ENCODE measurements at places on chromosomes 11 and 22.

DNA sequence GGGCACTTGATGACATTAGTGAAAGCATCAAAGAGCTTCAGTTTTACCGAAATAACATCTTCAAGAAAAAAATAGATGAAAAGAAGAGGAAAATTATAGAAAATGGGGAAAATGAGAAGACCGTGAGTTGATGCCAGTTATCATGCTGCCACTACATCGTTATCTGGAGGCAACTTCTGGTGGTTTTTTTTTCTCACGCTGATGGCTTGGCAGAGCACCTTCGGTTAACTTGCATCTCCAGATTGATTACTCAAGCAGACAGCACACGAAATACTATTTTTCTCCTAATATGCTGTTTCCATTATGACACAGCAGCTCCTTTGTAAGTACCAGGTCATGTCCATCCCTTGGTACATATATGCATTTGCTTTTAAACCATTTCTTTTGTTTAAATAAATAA, 10.6 kb downstream of the REXO2 start:
- no peak for DNase-seq

GRCh38 chr22:28792491-28793383, 7.6 kb downstream of the XBP1 start:
- DNase-seq = no peak

DNA sequence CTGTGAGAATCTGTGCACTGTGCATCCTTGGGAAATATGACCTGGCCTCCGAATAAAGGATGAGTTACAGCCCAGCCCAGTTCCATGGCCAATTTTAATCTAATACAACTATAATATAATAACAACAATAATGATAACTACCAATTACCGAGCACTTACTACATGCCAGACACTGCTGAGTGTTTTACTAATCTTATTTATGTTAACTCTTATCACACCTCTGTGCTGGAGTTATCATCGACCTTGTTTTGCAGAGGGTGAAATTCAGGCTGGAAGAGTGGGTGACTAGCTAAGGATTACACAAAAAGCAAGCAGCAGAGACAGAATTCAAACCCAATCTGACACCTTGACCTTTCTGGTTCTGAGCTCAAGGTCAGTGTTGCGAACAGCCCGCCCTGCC, 83.9 kb downstream of the GALNT18 start:
- DNase-seq = no peak

DNA sequence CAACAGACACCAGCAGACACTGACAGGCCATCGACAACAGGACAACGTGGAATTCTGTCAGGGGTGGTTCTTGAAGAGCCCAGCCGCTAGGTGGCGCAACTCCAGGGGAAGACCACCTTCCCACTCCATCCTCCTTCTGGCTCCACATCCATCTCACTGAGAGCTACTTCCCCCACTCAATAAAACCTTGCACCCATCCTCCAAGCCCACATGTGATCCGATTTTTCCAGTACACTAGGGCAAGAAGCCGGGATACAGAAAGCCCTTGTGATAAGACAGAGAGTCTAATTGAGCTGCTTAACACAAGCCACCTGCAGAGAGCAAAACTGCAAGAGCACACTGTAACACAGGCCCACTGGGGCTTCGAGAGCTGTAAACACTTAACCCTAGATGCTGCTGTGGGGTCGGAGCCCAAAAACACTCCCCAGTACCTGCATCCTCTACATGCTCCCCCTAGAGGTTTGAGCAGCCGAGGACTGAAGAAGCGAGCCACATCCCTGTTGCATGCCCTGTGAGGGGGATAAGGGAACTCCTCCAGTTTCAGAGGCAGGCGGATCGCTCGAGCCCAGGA, 11.5 kb upstream of the RAB39A start:
- DNase-seq = peak; percentile 72

- peak; percentile 42 for DNase-seq
These were observed 4.7 kb downstream of the MPEG1 start for GRCh38 chr11:59207988-59208451.

- no peak for DNase-seq
These were observed 72.2 kb downstream of the LARGE2 start for GRCh38 chr11:45994371-45995341.

DNA sequence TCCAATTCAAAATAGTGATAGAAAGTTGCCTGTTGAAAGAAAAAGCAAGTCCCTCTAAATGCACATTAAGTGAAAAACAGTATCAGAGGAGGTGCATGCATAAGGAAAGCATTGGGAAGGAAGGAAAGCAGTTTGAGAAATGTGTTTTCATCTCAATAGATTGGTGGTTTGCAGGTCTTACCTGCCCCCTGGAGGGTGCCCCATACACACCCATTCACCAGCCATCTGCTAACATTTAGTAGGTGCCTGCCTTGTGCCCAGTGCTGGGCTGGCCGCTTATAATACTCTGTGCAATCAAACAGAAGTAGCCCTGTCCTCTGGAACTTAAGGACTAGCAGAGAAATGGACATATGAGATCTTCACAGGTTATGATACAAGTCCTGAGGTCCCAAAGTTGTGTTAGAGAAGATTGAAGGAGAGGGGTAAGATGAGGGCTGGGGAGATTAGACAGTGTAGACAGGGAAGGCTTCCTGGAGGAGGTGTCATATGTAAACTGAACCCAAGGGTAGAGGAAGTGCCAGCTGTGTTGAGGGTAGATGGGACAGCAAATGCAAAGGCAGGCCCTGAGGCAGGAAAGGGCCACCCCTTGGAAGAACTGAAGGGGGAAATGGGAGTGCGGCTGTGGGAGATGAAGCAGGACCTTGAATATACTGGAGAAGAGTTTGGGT, 184.2 kb downstream of the MN1 start:
- DNase-seq = no peak

GRCh38 chr11:8593935-8594909, at the start of gene STK33:
STK33 (minus strand) TSS chr11:8594228; CDS start chr11:8474905, 119,323 bp downstream.
- peak; percentile 78 for DNase-seq

DNA sequence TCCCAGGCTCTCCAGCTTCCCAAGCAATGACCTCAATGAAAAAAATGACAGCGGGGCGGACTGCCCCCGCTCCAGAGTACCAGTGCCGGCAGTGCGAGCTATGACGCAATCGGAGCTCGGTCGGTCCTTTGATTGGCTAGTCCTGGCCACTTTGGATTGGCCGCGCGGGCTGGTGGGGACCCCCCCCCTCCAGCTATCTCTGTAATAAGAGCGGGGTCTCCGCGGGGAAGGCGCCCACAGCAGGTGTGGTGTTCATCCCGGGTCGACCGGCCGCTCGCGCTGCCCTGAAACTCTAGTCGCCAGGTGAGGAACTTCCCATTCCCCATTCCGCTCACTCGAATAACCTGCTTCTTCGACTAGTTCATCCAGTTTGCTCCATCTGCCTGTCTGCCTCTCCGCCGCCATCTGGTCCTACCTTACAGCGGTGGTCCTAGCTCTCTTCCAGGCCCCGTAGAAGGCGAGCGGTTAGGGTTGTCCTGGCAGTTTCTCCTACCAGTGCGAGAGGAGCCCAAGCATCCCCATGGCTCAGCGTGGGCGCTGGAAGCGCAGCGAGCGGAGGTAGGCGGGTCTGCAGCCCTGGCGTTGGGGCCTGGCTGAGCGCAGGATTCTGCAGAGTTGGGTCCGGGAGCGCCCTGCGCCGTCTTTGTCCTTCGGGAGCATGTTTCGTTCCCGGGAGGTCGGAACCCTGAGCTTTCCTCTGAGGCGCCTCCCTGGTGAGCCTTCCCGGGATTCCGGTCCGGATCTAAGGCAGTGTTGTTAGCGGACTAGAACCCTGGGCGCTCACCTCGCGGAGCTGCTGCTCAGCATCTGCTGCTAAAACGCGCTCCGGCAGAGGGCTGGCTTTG, at the start of gene CALCB:
Gene CALCB, plus strand, starts transcription at position 233 of the 845 bp plus-strand sequence. CDS start 1,126 bp downstream, outside the sequence.
- DNase-seq = peak; percentile 63

DNA sequence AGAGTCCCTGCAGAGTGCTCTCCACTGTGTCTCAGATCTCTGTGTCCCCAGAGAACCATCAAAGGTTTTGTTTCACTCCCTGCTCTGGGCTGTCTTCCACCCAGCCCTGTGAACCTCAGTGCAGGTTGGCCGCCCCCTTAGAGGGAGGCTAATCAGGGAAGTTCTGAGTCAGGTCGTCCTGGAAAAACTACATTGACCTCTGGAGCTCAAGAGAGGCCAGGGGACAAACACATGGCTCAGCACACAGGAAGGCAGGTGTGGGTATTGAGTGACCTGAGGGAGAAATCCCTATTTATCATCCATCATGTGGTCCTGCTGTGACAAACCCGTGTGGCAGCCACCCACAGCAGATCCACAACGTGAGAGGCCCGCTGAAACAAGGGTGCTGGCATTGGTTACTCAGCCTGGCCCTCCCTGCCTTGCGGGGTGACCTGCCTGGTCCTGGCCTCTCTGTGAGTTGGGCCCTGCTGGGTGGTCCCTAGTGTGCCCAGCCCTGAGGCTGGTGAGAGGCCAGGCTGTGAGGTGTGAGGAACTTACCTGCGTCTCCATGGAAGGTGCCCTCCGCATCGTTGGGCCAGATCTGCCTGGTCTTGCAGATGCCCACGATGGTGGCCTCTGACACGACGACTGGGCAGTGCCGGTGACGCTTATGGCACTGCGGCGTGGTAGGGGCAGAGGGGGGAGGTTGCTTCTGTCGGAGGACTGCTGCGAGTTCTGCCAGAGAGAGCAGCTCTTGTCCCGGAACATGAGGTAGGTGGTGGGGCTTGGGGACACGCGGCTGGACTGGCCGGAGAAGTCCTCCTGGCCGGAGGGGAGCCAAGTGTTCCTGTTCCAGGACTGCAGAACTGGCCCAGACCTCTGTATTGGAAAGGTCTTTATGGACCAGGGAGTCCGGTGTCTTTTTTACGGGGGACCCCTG, 669 bp upstream of the BCR start:
- DNase-seq = no peak

DNA sequence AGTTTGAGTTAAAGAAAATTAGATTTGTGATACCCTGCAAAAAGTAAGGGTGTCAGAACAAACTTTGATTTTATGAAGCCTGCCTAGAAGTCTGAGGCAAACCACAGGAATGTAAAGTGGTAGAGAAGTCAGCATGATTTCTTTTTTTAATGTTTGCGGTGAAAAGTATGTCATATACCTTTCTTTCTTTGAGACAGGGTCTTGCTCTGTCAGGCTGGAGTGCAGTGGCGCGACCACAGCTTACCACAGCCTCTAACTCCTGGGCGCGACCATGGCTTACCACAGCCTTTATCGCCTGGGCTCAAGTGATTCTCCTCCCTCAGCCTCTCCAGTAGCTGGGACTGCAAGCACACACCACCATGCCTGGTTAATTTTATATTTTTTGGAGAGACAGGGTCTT, 4.7 kb downstream of the API5 start:
- no peak for DNase-seq

DNA sequence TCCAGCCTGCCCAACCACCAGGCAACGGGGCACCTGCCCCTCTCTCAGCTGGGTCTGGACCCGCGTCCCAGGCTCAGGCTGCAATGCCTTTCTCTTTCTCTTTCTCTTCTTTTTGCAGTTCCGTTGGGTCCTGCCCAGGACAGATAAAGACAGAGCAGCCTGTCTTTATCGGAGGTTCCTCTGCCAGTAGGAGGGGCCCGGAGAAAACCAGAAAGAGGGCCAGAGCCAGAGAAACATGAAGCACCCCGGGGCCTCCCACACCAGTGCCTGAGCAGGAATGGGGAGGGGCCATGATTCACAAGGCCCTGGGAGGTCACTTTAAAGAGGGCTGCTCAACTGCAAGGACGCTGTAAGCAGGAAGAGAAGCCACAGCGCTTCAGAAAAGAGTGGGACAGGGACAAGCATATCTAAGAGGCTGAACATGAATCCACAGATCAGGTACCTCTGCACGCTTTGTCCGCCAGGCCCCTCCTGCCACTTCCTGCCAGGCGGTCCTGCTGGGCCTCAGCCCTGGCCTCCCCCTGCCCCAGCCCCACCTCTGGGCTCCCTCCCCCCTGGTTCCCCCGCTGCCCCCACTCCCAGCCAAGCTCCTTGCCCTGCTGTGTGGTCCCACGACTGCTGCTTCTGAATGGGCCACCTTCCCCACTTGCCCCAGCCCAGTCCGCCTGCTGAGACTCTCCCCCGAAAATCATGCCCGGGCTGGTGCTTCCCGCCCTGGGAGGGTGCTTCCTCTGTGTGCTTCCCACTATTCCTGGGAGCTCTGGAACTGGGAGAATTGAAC, at the start of gene APOBEC3C:
Gene APOBEC3C, plus strand, starts transcription at position 316 of the 781 bp plus-strand sequence. Its CDS starts 106 bp downstream, at position 422.
- peak; percentile 58 for DNase-seq

DNA sequence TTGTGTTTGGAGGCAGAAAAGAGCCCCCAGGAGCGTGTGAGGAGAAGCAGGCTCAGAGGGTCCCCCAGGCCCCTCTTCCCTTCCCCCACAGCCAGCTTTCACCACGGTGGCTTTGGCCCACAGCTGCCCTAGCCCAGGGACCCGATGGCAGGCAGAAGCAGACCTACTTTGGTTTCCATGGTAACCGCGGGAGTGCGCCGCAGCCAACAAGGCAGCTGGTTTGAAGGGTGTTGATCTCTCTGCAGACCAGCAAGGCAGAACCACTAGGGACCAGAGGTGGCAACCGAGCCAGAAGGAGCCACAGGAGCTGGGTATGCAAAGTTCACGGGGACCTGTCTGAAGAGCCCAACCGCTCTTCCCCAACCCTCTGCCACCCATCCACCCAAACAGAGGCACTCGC, 69.4 kb downstream of the BUD13 start:
- DNase-seq = no peak

DNA sequence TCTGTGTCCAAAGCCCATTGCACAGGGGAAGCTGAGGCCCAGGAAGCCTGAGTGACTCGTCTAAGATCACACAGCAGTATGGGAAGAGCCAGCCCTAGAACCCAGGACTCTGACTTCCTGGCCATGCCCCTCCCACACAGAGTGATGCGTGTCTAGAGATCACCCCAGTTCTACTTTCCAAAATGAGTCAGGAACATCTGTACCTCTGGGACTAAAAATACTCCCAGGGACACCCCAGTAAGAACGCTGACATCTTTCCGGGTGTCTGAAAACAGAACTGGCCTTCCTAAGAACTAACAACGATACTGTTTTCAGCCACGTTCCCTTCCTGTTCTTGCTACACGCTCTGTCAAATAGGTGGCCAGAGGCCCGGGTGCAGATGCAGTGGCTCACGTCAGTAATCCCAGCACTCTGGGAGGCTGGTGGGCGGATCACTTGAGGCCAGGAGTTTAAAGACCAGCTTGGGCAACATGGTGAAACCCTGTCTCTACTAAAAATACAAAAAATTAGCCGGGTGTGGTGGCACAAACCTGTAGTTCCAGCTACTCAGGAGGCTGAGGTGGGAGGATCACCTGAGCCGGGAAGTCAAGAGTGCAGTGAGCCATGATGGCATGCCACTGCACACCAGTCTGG, 21.7 kb upstream of the PDGFB start:
- DNase-seq = no peak

GRCh38 chr11:92848578-92848977, 120.9 kb upstream of the MTNR1B start:
- DNase-seq = no peak

DNA sequence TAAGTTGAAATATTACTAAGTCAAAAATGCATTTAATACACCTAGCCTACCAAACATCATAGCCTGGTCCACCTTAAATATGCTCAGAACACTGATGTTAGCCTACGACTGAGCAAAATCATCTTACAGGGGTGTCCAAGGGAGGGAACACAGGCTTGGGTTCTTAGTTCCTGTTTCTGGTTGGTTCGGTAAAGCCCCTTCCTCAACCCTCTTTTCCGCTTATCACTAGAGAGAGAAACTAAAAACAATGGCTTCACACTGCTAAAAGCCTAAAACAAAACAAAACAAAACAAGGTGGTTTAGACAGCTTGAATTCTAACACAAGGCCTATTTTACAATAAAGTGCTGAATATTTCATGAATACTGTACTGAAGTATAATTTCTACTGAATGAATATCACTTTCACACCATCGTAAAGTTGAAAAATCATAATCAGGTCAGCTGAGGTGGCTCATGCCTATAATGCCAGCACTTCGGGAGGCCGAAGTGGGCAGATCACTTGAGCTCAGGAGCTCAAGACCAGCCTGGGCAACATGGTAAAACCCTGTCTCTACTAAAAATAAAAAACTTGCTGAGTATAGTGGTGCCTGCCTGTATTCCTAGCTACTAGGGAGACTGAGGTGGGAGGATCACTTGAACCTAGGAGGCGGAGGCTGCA, 118.0 kb downstream of the SIK3 start:
- DNase-seq = no peak

All from HEK293T (cell line).